ENCODE measurements at places on chromosomes 6 and 20.

- no peak for DNase-seq
These were observed 132.6 kb downstream of the GPR63 start for GRCh38 chr6:96704713-96705112.

- no peak for DNase-seq
These were observed 497.7 kb upstream of the MARCKS start for GRCh38 chr6:113359155-113360140.

GRCh38 chr6:31898383-31899011 is 999 bp upstream of the EHMT2 start:
- no peak for DNase-seq

- DNase-seq, result no peak
These were observed 26.4 kb downstream of the ZMYND8 start for GRCh38 chr20:47330071-47330470.

DNA sequence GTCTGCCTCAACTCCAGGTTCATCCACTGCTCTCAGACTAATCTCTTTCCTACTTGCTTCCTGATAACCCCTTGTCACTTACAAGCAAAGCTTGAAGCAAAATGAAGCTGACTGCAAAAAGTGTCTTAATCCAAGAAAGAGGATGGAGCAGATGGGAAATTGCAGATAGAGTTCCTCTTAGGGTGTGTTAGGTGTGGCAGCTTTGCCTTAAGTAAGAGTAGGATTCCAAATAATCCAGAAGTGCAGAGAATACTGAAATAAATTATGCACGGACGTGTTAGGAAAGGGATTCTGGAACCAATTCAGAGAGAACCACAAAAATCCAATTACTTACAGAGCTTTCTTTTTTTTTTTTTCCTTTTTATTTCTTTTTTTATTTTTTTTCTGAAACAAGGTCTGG is 6.1 kb upstream of the RPL7L1 start:
- no peak for DNase-seq

GRCh38 chr6:129141499-129141898 is 258.6 kb downstream of the LAMA2 start:
- no peak for DNase-seq

DNA sequence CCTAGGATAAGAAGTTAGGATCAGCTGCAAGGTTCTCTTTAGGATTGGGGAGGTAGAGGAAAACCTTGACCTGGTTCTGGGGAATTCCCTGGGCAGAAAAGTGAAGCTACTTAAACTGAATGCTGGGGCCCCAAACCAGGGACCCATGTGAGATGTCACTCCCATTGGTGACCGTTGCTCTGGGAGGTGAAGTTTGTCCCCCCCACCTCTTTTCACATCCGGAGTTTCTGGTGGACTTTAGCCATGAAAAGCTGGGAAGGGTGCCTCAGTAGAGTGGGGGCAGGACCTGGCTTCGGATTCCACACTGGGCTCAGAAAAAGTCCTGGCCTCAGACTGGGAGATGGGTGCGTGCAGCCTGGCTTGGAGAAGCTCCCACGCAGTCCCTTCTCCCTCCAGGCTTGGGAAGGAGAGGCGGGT is 13.2 kb downstream of the TJAP1 start:
- DNase-seq, result no peak

- DNase-seq, result no peak
These were observed 189.1 kb downstream of the ZDHHC14 start for GRCh38 chr6:157570104-157570503.

DNA sequence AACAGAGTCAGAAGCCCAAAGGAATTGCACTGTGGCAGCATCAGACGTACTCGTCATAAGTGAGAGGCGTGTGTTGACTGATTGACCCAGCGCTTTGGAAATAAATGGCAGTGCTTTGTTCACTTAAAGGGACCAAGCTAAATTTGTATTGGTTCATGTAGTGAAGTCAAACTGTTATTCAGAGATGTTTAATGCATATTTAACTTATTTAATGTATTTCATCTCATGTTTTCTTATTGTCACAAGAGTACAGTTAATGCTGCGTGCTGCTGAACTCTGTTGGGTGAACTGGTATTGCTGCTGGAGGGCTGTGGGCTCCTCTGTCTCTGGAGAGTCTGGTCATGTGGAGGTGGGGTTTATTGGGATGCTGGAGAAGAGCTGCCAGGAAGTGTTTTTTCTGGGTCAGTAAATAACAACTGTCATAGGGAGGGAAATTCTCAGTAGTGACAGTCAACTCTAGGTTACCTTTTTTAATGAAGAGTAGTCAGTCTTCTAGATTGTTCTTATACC is 55.8 kb downstream of the VAPB start:
- no peak for DNase-seq

- no peak for DNase-seq
These were observed 258.4 kb upstream of the MARCKS start for GRCh38 chr6:113598786-113599185.

DNA sequence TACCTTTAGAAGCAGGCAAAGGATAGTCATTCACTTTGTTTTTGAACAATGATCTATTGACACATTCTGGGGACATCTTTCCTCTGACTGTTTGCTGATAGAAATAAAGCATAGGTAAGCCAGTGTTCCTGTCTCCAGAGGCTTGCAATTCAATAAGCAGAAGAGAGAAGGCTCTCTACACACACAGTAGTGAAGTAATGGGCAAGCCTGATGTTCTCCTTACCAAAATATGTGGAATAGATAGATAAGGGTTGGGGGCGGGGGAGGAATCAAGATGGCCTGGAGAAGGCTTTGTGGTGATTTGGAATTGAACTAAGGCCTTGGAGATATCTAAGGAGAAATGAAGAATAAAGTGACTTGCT is 27.3 kb downstream of the PAQR8 start:
- no peak for DNase-seq

DNA sequence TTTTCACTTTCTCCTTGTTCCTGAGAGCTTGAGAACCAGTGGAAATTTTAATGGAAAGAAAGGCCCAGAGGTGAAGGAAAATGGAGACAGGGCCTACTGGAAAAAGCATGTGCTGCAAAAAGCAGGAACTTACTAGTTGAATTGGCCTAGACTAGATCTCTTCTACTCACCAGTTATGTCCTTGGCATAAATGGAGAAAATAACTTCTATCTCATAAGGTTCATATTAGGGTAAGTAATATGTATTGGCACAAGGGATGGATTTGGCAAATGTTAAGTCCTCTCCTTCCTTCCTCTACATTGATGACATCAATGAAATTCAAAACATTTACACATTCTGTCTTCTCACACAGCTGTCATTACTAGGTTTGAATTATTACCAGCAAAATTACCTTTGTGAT is 74.0 kb downstream of the NDUFAF5 start:
- DNase-seq, result no peak

DNA sequence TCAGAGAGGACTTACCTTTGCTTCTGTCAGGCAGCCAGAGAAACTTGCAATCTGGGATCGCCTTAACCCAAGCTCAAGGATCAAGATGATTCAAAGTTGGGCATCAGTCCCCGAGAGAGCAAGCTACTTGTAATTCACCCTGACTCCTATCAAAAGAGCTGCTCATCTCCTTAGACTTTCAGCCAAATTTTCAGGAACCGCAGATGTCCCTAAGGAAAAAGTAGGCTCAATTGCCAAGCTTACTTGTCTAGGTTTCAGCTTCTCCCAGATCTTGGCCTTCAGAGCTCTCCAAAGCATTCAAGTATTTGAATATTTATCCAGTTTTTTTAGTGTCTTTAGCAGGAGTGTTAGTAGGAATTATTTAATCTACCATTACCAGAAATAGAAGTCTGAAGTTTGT is 434.1 kb upstream of the MMS22L start:
- DNase-seq, result no peak

DNA sequence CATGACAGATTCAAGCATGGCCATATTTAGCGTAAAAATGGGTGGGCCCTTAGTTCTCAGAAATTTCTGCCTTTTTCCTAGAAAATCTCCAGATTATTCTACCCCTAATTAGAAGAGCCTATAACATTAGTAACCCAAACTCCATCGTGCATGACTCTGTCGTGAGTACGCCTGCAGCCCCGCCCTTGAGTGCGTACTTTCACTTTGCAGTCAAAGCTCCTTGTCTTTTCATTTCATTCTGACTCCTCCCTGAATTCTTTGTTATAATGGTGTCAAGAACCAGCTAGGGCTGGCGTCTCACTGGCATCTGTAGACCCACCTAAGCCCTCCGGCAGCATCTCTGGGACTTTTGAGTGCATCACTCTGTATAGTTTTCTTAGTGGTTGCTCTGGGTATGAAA is 61.7 kb upstream of the NOX3 start:
- DNase-seq, result no peak

GRCh38 chr20:7627734-7628663 is 312.3 kb downstream of the HAO1 start:
- DNase-seq, result no peak

- no peak for DNase-seq
These were observed 212.0 kb upstream of the DTNBP1 start for GRCh38 chr6:15874821-15875220.

DNA sequence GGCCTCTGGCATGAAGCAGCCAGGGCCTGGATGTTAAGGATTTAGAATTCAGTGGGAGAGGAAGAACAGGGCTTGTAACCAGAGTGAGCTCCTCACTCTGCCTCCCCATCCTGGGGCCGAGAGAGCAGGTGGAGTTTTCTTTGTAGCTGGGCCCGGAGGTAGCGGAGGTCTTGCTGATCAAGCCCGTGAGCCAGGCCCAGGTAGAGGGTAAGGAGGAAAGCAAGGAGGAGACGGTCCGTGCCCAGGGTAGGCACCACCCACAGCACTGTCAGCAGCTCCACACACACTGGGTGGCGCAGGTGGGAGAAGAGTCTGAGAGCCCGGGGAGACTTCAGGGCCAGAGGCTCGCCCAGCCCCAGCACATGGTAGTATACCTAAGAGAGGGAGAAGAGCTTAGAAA is 2.1 kb upstream of the PPP1R18 start:
- DNase-seq, result no peak
